ENCODE measurements at places on chromosomes 1 and 21.
A peak's percentile ranks its signal among the peaks of the same experiment; 100 is the strongest.

GRCh38 chr21:42599962-42600361 is 53.5 kb upstream of the PDE9A start:
- no peak for DNase-seq

GRCh38 chr1:178659789-178660208 is 65.2 kb upstream of the RALGPS2 start:
- DNase-seq = no peak

DNA sequence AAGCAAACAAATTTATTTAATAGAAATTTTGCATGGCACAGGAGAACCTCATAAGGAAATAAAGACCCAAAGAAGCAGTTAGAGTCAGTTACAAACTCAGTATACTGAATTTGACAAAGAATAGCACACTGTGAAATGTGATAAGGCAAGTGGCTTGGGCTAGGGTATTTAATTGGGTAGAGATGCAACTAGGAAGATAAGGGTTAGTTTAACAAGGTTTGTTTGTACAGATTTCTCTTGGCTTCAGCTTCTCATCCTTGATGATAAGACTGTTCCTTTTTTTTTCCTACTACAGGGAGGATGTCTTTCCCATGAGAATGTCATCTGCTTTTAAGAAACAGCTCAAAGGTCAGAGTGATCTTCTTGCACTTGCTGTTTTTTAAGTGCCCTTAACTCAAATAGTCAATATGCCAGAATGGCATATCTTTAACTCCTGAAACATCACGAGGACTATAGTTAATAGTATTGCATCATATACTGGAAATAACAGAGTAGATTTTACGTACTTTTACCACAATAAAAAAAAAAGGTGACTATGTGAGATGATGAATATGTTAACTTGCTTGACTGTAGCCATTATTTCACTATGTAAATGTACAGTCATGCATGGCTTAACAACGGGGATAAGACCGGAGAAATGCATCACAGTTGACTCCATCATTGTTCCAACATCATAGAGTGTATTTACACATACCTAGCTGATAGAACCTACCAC is 9.2 kb upstream of the TRAF3IP3 start:
- DNase-seq = no peak

- no peak for DNase-seq
Measured at GRCh38 chr1:117616967-117617366, 11.1 kb downstream of the TENT5C start.

DNA sequence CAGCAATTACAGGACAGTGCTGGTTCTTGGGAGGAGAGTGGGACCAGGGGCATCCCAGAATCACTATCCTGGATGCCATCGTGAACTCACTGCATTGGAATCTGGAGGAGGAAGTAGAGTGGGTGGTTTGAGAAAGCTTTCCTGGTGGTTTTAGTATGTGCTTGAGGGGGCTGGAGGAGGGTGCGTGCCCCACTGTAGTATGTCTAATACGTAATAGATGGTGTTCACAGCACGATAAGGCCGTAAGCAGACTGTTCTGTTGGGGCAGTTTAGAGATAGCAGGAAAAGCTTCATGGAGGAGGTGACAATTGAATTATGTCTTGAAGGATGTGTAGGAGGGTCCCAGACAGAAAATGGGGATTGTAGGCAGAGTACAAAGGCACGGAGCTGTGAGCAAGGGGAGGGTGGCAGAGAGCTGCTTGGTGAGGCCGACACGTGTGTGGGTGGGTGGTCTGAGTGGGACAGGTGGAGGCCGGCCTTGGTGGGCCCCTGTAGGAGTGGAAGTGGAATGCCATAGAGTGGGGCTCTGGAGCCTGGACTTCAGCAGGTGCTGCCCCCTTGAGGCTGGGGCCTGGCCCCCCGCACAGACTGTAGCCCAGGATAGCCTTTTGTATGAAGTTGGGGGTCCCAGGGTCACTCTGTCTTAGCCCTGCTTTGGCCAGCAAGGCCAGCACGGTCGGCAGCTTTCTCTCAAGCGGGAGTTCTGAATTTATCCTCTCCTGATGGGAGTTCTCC is 37.0 kb downstream of the IL6R start:
- DNase-seq = no peak

DNA sequence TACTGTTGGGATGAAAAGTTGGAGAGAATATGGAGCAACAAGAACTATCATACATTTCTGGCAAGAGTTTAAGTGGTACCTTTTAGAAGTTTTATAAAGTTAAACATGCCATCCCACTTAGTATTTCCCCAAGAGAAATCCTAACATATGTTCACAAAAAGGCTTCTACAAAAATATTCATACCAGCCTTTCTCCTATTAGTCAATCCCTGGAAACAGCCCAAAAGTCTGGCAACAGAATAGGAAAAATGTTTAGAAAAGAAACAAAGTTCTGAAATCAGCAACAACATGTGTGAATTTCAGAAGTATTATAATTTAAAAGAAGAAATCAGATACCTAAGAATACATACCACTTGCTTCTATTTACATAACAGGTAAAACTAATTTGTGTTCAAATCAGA is 271.0 kb downstream of the DSCAM start:
- DNase-seq = no peak

DNA sequence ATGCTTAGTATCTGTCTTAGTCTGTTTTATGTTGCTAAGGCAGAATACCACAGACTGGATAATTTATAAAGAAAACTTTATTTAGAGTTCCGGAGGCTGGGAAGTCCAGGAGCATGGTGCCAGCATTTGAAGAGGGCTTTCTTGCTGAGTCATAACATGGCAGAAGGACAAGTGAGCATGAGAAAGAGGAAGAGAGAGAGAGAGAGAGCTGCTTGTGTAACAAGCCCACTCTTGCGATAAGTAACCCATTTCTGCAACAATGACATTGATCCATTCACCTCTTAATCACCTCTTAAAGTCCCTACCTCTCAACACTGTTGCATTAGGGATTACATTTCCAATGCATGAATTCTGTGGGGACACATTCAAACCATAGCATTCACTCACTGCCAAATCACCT is 11.7 kb upstream of the MYOCOS start:
- no peak for DNase-seq

DNA sequence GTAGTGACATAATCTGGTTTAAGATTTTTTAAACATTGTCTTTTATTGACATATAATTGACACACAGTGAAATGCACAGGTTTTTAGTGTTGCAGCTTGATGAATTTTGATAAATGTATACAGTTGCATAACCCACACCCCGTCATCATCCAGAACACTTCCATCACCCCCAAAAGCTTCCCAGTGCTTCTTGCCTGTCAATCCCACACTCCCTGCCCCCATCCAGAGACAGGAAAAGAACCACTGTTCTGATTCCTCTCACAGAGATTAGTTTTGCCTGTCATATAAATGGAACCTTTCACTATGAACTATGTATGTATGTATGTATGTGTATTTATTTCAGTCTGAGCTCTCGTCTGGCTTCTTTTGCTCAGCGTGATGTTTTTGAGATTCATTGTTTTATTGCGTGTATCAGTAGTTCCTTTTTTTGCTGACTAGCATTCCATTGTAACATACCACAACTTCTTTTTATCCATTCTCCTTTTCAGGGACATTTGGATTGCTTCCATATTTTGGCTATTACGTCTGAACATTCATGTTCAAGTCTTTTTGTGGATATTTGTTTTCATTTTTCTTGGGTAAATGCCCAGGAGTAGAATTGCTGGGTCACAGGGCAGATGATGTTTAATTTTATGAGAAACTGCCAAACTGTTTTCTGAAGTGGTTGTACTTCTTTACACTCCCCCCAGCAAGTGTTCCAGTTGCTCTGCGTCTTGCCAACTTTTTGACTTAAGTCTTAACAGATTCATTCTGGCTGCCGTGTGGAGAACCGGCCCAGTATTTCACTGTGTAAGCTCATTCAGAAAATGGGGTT is 8.7 kb downstream of the UBIAD1 start:
- no peak for DNase-seq

- DNase-seq = no peak
Measured at GRCh38 chr1:220550811-220551399, 23.0 kb downstream of the MARK1 start.

DNA sequence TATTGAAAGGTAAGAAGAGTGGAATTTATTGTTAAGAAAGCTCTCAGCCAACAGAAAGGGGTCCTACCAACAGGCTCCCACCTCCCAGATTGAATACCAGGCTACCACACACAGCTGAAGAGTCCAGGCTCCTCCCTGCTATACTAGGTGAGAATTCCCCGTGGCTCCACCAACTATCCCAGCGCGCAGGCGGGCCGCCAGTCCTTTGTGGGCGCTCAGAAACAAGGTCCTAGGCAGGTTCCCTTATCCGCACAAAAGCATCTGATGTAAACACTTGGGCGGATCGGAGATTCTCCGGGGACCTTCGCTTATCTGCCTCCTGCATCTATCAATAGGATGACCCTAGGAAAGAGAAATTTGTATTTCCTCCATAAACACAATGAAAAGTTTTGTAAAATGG is 423.9 kb upstream of the ADGRL4 start:
- DNase-seq = no peak

GRCh38 chr1:205287767-205288559 is 33.6 kb downstream of the NUAK2 start:
- peak; percentile 81 for DNase-seq

- no peak for DNase-seq
Measured at GRCh38 chr1:214416417-214416816, 135.0 kb downstream of the PTPN14 start.

DNA sequence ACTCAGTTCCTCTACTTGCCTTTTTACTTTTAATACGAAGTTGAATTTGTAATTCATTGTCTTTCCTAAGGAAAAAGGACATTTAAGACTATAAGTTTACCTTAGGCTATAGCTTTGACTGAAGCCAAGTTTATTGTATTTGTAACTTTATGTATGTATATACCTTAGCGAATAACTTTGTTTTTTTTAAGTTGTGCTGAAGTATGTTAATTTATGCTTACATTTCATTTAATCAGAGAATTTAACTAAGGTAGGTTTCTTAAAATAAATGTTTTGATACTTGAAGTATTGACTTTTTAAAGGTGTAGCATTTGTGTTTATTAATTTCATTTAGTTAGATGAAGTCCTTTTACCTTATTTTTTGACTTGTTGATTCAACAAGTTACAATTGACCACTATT is 55.2 kb upstream of the TPTE start:
- DNase-seq = no peak

- no peak for DNase-seq
Measured at GRCh38 chr1:24341260-24341659, 22.1 kb downstream of the GRHL3 start.

- no peak for DNase-seq
Measured at GRCh38 chr1:226360106-226360746, 47.7 kb downstream of the PARP1 start.

- DNase-seq = no peak
Measured at GRCh38 chr1:116376729-116377086, 3.7 kb downstream of the ATP1A1 start.

DNA sequence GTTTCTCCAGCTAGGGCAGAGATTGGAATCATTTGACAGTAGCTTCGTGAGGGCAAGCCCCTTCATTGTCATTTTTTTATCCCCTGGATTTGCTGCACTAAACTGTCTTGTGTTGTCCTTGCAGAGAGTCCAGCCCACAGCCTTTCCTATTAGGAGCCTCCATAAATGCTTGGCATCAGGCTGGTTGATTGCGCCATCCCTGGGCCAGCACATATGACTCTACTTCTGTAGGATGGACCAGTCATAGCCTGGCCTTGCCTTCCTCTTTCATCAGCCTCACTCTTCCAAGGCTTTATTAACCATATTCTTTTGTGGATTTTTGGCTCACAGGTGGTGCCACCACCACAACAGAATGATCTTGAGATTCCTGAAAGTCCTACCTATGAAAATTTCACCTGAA is 31.4 kb downstream of the LY9 start:
- DNase-seq = no peak

- no peak for DNase-seq
Measured at GRCh38 chr1:46806196-46807020, 7.6 kb downstream of the CYP4B1 start.

GRCh38 chr21:36709868-36710728 is 11.2 kb downstream of the SIM2 start:
- DNase-seq = no peak

DNA sequence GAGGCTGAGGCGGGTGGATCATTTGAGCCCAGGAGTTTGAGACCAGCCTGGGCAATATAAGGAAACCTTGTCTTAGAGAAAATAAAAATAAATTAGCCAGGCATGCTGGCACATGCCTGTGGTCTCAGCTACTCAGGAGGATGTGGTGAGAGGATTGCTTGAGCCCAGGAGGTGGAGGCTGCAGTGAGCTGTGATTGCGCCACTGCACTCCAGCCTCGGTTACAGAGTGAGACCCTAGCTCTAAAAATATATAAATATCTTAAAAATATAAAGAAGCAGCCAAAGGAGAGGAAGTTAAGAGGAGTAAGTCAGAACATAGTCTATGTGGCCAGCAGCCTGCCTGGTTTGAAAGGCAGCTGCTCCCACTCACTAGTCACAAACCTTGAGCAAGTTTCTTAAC is 4.5 kb upstream of the IL10RB start:
- DNase-seq = no peak

DNA sequence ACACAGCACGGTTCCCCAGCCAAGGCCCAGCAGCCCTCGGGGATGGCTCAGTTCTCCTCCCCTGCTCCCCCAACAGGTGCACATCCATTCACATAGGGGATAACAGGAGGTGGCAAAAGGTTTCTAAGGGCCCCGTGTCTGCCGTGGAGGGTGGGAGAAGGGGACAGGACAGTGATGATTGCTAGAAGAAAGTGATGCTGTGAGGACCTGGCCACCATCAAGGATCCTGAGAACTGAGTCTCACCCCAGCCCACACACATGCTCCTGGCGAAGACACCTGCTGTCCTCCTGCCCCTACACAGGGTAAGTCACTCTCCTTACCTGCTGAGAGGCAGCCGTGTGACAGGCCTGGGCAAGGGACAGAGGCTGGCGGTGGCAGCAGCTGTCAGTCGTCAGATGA is 54.5 kb downstream of the GNG4 start:
- no peak for DNase-seq

GRCh38 chr21:28892199-28893111 is 100.2 kb downstream of the LTN1 start:
- no peak for DNase-seq

GRCh38 chr1:34108269-34108668 is 56.8 kb downstream of the CSMD2 start:
- no peak for DNase-seq

- no peak for DNase-seq
Measured at GRCh38 chr1:213418268-213419071, 367.4 kb downstream of the RPS6KC1 start.

DNA sequence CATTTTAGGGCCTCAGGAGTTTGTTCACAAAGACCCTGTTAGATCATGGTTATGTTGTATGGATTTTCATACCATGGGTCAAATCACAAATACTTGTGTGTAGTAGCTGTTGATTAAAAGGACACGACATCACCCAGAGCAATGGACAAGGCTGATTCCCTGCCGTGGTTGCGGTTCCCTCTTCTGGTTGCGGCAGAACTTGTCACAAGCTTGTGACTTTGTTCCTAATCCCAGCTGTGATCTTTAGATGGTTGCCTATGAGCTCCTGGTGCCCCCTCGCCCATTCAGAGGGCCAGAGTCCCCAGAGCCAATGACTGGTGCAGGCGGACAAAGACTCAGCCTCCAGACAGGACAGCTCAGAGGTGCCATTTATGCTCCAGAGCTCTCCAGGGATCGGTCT is 11.8 kb upstream of the SDHB start:
- DNase-seq = no peak

- DNase-seq = no peak
Measured at GRCh38 chr1:185933580-185933979, 199.4 kb downstream of the HMCN1 start.

All from activated T-cell treated with anti-CD3 and anti-CD28 coated beads, Interleukin-2, amount 50 U/mL, for 48 hours (primary cell).